ENCODE measurements at places on chromosomes 5 and 9. TPM values are rescaled to one million over a fixed set of nuclear protein-coding genes. Genes with fewer than 3 reads are reported as not detected.

DNA sequence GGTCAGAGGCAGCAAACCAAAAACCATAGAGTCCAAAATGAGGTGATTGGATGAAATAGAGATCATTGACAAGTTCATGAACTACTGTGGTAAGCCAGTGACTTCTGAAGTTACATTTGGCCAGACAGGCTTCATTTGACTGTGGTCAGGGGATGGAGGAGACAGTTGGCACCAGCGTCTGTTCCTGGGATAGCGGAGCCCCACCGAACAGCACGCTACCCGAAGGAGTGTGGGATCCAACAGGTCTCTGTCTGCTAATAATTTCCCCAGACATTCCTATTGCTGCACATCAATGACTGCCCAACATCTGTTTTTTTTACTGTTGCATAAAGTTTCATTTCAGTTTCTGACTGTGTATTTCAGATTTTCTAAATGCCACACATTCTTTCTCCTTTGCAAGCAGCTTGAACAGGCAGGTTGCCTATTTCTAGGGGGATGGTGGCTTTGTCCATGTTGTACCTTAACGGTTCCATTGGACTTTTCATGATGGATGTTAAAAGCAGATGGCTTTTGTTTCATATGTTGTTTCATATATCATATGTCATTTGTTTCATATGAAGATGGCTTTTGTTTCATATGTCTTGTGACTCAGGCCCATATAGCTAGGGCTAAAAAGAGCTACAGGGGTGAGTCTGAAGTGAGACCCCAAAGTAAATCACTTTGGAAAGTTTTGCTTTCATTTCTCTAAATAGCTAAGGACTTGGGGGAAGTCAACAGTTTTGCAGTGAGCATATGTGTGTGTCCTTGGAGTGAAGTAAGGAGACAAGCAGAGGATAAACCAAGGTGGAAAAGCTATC, 180.8 kb downstream of the GOLPH3 start:
- DNase-seq, result peak; percentile 45

- DNase-seq, result no peak
Measured at GRCh38 chr5:73230264-73231245, 57.6 kb downstream of the TMEM174 start.

GRCh38 chr5:94522117-94522516, 96.3 kb downstream of the KIAA0825 start:
- DNase-seq, result no peak

DNA sequence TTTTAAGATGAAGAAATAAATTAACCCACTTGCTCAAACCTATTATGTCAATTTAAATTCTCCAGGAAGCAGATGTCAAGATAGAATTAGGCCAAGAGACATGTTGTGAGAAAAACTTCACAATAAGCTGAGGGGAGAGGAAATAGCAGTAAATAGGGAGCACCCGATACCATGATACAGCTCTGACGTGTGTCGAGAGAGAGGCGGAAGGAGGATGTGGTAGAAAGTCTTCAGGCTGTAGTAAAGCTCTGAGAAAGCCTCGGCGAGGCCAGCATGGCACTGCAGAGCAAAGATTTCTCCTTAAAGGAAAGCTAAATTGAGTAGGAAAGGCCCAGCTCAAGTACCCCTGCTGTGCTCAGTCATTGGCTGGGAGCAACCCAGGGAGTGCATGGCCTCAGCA, 6.0 kb upstream of the PUM3 start:
- no peak for DNase-seq

GRCh38 chr9:37679649-37680402, 29.1 kb downstream of the FRMPD1 start:
- no peak for DNase-seq

DNA sequence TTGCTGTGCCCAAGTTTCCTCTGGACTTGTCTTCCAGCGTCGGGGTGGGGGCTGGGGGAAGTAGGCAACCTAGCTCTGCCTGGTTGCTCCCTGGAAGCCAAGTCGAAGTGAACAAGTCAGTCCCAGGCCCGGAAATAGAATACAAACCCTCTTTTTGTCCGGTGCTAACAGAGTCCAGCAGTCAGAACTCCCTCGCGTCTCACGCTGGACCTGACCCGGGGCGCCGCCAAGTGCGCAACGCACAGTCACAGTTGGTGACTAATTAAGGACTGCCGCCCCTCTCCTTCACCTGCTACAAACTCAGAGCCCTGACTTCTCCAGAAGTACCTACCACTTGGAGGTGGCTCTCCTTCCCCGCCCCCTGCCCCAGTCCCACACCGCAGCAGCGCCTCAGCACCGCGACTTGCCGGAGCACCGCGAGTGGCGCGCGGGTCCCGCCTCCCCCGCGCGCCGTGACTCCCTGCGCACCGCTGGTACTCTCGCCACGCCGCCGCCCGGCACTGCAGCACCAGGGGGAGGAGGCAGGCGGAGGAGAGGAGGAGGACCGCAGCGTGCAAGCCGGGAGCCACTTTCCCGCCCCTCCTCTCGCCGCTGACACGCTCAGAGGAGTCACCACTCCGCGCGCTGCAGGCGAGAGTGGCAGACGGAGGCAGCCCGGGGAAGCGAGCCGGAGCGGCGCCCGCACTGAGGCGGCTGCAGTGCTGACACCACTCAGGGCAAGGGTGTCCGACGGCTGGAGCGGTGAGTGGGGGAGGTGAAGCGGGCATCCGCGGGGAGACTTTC, at the start of gene SV2C:
TSS of gene SV2C (plus strand) at position 612 of the 783 bp plus-strand sequence. CDS start 48,368 bp downstream, outside the sequence.
- DNase-seq, result no peak

DNA sequence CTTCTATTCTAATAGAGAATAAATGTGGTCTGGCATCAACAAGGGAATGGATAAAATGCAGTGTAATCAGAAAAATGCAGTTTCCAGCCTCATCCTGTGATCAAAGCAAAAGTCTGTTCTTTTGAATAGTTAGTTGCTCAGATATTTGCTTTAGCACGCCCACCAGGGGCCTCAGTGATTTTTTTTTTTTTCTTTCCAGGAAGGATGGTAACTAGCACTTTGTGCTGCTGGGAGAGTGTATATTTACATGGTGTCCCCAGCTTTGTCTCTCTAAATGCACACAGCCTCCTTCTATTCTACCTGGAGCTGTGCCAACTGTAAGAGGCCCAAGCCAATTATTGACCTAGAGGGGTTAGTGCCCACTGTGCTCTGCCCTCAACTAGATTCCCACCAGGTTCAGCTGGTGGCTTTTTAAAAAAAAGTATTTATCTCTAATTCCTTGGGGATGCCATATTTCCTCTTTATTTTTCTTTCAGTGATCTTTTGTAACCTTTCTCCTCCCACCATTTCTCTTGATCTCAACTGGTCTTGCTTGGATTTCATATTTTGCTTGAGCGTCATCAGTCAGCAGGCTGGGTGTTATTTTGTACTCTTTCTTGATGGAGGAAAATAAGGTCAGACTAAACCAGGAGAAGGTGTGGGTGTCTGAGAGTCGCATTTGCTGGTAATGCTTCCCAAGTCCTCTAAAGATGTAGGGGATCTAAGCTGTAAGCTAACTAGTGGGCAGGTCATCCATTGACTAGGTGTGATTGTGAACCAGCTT, 193.0 kb upstream of the C9orf72 start:
- no peak for DNase-seq

DNA sequence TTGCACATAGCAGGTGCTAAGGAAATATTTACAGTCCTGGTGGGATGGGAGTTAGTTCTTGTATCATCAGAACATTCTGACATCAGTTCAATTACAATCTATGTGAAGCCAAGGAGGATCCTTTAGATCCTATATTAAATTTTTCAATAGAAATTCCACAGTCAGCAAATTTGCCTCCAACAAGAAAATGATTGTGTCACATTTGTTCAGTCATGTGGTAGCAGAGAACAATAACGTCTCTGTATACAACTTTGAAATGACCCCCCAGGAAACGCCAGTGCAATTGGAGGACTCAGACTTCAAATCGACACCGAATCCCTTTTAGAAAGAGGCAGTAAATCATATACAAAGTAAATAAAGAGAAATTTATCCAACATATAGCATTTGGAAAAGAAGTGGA, 392.1 kb downstream of the DTWD2 start:
- no peak for DNase-seq

DNA sequence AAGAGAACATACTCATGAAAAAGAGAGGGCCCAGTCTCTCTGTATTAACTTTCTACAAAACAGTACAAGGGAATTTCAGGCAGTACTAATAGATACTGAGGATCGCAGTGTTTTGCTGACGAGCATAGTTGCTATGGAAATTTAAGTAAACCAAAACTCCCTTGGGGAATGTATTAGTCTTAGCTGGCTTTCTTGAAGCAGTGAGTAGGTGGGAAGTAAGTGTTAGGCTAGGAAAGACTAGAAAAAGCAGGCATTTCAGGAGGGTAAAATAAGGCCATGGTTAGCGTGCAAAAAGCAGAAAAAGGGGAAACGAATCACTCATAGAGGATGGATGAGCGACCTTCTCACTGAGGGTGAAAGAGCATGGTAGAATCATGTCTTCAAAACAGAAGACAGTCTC, 84.3 kb upstream of the ACTBL2 start:
- no peak for DNase-seq

DNA sequence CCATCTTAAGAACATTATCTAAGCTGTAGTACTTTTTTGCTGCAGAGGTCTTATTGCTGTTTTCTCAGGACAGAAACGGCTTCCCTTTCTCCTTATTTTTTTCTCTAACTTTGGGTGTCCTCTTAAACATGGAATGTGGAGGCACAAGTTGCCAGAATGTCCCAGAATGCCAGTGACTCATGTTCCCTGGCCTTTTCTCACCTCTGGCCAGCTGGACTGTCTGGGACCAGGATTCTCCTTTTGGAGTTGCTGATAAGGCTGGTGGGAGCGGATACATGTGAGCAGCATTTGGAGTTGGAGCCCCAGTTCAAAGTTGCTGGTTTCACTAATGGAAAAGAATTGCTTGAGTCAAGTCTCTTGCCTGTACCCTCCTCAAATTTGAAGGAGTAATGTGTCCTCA, 112.8 kb downstream of the ARHGAP26 start:
- DNase-seq, result no peak

DNA sequence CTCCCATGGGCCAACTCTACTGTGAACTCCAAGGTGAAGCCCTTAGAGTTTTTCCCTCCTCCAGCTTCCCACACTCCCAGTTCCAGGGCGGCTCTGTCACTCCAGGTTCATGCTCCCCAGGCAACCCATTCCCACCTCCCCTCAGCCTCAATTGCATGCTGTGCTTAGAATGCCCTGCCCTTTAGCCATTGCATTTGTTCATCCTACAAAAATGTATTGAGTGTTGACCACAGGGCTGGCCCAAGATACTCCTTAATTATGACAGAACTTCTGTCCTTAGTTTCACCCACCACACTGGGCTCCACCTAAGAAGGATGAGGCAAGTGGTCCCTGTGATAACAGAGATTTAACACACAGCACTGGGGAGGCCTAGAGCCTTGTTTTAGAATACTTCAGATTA, 236.1 kb downstream of the ADAMTSL1 start:
- DNase-seq, result no peak

GRCh38 chr9:107737987-107738743, 248.6 kb upstream of the KLF4 start:
- DNase-seq, result peak; percentile 70

- no peak for DNase-seq
Measured at GRCh38 chr5:11234501-11234911, 473.5 kb upstream of the DAP start.

- no peak for DNase-seq
Measured at GRCh38 chr5:10227379-10227778, 22.3 kb downstream of the ATPSCKMT start.

DNA sequence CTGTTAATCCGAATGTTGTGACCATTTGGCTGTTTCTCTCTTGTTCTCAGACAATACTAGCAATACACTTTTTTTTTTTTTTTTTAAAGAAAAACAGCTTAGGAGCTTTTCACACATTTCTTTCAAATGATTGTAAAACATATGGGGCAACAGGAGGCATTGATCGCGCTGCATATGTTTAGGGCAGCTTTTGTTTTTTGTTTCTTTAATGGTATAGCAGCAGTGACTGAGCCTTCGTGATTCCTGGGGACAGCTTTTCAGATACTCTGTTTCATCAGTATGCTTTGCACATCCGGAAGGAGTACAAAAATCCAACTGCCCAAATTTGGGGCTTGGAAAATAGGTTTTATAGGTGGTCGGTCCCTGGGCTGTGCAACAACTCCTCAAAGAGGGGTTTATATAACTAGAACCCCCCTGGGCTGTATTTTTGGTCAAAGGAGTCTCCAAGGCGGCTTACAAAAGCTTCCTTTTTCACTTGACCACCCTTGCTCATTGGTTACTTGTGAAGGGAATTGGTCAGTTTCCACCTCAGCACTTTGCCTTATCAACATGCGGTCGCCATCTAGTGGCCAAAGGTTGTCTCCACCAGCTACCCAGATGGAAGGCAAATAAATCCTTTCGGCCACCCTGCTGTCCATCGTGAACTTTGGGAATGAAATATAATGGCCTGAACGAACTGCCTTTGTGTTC, 91.8 kb downstream of the PDE6A start:
- peak; percentile 88 for DNase-seq

GRCh38 chr5:53785924-53786323, 225.5 kb downstream of the NDUFS4 start:
- no peak for DNase-seq

DNA sequence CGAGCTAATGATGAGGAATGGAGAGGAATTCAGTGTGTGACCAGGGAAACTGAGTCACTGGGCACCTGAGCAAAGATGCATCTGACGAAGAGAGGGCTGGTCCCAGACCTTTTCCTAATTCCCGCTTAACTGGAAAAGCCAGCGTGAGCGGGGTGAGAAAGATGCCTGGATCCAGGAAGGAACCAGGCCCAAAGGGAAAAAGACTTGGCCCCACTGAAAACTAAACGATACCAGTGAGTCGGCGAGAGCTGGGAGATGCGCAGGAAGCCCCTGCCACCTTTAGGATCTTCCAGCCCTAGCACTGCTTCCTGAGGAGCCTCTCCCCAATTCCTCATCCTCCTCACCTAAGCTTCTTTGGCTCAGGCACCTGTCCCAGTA, 499 bp upstream of the FCHSD1 start:
- DNase-seq, result no peak

- DNase-seq, result no peak
Measured at GRCh38 chr9:133340256-133340655, 4.3 kb upstream of the SURF6 start.

DNA sequence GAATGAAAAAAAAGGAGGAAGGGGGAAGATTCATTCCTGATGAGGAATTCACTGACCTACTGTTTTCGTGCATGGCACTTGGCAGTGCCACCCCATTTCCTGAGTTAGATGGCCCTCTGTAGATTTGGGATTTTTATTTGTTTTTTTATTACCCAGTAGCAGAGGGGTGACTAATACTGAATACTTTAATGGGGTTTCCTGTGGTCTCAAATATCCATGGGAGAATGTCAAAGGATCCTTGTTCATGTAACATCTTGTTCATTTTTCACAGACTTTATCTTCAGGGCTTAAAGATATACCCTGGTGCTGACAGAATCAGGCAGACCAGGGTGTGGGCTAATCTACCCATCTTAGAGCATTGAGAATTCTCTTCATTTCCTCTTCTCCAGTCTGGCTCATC, 93.0 kb downstream of the MAMDC2 start:
- no peak for DNase-seq

The TXNDC8 gene
- total RNA-seq, result not detected

The NUP188 gene
- total RNA-seq, result 46.4 TPM

The C9orf153 gene
- 0.98 TPM for total RNA-seq

The SEMA6A gene
- 35.4 TPM for total RNA-seq

The PCDHA9 gene
- 0.45 TPM for total RNA-seq

The CPLANE1 gene
- 53.7 TPM for total RNA-seq

The PCDHGA6 gene
- total RNA-seq, result 10.3 TPM

The CCNI2 gene
- 0.36 TPM for total RNA-seq

Measured in sciatic nerve (tissue), 2 donors.